Epithelial cell of proximal tubule (primary cell): ENCODE measurements at places on chromosomes 3 and 15. TPM values are rescaled to one million over a fixed set of nuclear protein-coding genes. Genes with fewer than 3 reads are reported as not detected.
A peak's percentile ranks its signal among the peaks of the same experiment; 100 is the strongest.

EPHB1 gene
- 1.6 and 2.7 TPM in 2 replicates for total RNA-seq

ROBO2 gene
- total RNA-seq = 0.07 and 0.52 TPM in 2 replicates

OCA2 gene
- total RNA-seq = 0.29 TPM in 1 of 2 replicates, not detected in the other

ISL2 gene
- total RNA-seq = 0.58 and 0.69 TPM in 2 replicates

GNAT1 gene
- not detected in 2 replicates for total RNA-seq

OIP5 gene
- 21.8 and 35.4 TPM in 2 replicates for total RNA-seq

CHRM5 gene
- total RNA-seq = not detected in 2 replicates

ARPIN gene
- 9.1 and 10.4 TPM in 2 replicates for total RNA-seq

CYP11A1 gene
- 0.87 and 2.6 TPM in 2 replicates for total RNA-seq

SI gene
- not detected in 2 replicates for total RNA-seq

- no peak for DNase-seq
Observed at GRCh38 chr15:51401872-51402517, 60.5 kb downstream of the GLDN start.

GRCh38 chr3:190210608-190211007 is 89.9 kb upstream of the P3H2 start:
- DNase-seq = no peak

DNA sequence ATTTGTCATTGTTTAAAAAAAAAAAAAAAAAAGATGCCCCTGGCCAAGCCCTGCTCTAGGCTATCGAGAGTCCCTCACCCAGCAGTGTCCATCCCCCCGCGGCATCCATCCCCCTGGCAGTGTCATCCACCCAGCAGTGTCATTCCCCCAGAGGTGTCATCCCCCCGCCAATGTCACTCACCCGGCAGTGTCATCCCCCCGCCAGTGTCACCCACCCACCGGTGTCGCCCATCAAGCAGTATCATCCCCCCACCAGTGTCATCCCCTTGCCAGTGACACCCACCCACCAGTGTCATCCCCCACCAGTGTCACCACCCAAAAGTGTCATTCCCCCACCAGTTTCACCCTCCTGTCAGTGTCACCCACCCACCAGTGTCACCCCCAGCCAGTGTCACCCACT is 99.3 kb upstream of the PRR20G start:
- DNase-seq = no peak

GRCh38 chr3:25633919-25634318 is 30.8 kb downstream of the TOP2B start:
- no peak for DNase-seq

- no peak for DNase-seq
Observed at GRCh38 chr3:171783626-171784025, 26.7 kb downstream of the PLD1 start.

DNA sequence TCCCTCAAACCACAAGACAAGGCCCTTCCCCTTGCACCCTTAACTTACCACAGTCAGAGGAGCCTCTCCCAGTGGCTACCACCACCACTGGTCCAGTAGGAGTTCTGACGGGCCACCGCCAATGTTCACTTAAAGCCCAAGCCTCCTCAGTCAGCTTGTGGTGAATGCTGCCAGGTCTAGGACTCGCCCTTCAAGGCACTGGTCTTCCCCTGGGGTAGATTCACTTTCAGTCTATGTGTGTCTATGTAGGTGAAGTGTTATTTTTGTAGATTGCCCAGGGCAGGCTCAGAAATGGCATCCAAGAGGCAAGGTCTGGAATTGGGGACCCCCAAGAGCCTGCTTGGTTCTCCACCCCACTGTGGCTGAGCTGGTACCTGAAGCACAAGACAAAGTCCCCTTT is 15.4 kb upstream of the CASR start:
- DNase-seq = no peak

DNA sequence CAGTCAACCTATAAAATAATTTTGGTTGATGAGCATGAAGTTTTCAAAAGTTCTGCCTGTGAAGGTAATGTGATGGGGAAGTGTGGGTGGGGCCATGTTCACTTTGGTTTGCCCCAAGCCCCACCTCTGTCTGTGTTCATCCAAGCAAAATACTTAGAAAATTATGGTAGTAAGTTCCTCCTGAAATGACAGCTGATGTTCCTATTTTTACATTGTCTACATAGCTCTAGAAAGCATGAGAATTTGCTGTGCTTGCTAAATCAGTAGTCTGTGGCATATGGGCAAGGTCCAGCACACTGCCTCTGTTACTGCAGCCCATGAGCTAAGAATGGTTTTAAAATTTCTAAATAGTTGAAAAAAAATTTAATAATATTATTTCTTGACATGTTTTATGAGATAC is 21.9 kb upstream of the CP start:
- no peak for DNase-seq

GRCh38 chr3:66242788-66243464 is 22.1 kb downstream of the SLC25A26 start:
- DNase-seq = no peak

GRCh38 chr3:10764259-10765051 is 51.6 kb upstream of the SLC6A11 start:
- DNase-seq = no peak

- no peak for DNase-seq
Observed at GRCh38 chr3:155244216-155244615, 49.3 kb downstream of the STRIT1 start.

DNA sequence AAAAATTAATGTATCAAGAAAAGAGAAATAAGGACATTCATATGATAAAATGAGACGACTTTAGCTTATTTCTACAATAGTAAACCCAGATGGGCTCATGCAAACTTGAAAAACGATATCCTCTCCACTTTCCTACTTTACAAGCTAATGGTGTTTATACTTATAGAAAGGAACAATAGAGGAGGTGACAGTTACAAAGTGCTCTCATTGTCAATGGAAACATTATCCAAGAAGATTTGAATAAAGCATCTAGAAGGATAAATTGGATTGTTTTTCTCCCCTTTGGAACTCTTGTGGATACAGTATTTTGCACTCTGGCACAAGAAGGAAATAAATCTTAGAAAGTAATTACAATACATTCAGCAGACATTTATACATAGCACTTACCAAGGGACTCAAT is 20.2 kb upstream of the CCDC66 start:
- DNase-seq = no peak

DNA sequence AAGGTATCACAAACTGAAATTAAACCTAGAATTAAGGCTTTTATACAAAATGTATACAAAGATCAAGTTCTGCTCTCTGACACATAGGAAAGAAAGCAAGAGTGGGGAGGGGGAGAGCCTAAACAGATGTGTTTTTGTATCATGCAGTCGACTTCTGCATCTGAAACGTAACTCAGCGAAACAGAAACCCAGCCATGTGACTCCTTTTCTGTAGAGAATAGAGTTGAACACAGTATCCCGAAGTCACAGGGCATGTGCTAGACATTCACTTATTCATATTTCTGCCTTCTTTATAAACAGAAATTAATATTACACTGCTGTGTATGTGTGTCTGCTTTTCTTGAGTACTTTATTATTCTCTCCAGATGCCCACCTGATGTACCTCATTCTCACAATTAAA is 121.0 kb downstream of the PDZRN3 start:
- DNase-seq = no peak

DNA sequence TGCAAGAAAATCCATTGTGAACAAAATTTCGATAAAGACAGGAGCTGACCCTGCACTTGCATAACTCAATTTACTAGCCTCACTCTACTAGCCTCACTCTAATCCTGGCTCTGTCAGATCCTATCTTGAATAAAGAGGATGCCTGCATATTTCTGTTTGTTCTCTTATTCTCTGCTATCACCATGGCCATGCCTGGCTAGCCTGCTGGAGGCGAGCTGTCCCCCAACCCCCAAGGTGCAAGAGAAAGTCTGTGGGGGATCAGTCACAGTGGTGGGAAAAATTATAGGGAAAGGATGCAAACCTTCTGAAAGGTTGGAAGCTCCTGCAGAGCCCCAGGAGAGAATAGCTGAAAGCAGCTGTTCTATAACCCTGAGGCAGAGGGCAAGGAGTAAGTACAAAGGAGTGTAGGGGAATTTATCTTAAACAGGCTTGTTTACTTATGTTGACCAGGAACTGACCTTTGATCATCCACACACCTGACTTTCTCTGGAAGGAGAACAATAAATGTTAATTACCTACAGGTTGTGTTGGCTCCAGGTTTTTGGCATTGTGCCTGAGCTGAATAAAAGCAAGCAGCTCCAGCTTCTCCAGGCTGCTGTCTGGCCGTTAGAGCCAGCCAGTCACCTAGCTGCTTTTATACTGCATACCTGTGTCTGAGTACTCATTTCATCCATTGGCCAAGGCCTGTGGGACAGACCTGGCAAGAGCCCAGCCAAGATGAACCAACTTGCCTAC is 137.7 kb upstream of the RASGRP1 start:
- DNase-seq = no peak

DNA sequence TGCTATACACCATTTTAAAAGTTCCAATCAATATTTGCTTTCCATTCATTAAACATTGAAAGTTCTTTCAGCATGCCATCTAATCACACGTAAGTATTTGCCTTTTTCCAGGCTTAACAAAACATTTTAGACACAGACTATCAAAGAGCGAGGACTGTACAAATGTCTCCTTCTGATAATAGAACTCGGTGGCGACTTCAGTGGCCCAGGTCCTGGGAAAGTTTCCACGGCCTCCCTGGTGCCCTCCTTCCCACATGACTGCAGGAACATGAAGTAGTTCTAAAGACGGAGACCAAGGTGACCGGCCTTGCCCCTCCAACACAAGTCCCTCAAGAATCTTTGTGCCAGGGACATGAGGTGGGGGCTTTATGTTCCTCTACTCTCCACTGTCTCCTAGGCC is 174.6 kb upstream of the KBTBD8 start:
- no peak for DNase-seq

DNA sequence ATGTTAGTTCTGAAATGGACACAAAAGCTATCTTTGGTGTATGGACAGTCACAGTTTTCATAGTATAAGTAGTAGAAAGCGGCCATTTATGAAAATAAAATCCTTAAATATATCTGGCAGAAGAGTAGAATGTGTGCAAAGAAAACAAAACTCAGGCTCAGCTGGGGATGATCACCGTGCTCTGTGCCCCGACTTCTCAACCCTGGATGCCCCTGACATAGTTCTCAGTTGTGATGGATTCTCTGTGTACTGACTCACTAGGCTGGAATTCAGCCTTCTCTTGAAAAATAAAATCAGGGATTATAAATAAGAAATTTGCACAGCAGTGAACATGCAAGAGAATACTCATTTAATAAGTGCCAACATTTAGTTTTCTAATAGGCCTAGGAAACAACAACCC is 925.1 kb upstream of the NR2F2 start:
- peak; percentile 7 for DNase-seq

DNA sequence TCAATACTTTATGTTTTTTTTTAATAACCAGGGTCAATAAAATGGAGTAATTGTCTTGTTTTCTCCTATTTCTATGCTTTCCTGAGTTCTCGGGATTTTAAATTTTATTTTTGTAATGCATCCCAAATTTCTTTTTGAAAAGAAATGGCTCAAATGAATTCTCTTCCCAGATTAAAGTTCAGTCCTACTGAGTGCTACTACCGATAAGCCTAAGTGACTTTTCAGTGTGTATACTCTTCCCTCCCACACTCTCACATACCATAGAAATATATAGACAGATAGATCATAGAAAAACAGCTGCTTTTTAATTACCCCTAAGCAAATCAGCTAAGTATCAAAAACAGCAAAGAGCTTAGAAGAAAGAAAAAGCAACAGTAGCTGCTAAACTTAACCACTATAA is 1.5 kb downstream of the SERPINI1 start:
- DNase-seq = no peak

DNA sequence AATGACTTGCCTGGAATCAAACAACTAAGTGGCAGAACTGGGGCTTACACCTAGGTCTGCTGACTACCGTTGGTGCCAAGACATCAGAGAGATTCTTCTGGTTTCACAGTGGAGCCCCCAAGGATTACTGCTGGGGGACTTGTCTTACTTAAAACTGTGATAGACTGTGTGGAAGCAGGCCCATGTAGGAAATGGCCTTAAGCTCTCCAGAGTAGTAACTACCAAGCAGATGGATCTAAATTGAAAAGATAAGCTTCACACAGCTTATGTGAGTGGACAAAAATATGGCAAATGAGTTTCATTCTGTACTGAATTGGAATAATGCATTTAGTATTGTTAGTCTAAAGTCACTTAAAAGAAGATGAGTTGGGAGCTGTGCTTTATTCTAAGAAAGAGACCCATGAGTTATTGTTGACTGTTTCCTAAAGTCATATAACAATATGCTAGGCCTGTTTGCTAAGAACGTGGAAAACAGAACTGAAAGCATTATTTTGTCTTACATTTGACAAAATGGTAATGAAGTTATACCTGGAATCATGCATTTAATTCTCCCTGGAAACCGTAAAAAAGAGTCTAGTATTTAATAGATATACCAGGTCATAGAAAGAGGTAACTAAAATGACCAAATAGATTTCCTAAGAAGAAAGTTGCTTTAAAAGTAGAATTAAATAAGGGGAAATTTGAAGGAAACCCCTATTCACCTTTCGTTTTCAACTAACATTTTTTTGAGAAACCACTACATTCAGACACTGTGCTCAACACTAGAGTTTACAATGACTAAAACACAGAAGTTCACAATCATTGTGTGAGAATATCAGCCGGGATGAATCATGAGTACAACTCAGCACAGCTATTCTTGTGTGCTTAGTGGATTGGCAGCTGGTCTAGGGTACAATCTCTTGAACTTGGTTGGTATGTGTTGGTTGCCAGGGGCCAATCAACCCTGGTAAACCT is 13.0 kb upstream of the MAPK6 start:
- DNase-seq = no peak

DNA sequence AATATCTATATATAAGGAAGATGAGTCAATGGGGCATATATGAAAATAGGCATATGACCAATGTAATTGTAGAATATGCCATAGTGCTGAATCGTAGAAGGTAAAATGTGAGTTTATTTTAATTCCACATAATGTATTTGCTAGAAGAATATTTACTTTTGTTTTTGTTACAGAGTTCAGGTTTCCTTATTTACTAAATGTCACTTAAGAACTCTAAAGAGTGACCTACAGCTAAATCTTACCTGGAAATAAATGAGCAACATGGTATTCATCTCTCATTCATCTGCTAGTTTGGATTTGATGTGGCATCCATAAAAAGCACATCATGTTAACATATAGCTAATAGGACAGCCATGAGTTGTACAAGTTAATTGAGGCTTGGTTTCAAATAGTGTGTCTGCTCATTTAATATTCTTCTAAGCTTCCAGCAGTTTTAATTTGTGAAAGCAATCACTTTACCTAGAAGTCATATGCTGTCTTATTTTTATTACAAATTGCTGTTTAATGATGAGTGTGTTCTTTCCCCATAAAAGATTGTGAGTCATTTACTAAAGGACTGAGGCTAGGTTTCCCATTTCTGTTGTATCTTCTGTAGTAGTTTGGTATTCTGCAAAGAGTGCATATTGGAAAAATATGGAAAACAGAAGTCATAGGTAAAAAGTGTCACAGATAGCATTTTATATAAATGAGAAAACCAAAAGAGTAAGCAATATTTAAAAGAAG is 222.1 kb upstream of the POU1F1 start:
- DNase-seq = no peak
